ENCODE measurements at places on chromosomes 7 and 10. TPM values are rescaled to one million over a fixed set of nuclear protein-coding genes. Genes with fewer than 3 reads are reported as not detected.

VAX1 gene
- total RNA-seq = 0.97 TPM

LIPK gene
- total RNA-seq = not detected

EEPD1 gene
- 56.9 TPM for total RNA-seq

ZNF25 gene
- total RNA-seq = 1.6 TPM

GHITM gene
- 199 TPM for total RNA-seq

TDRD1 gene
- not detected for total RNA-seq

TOMM7 gene
- total RNA-seq = 415 TPM

INTS1 gene
- 54.7 TPM for total RNA-seq

NXPH1 gene
- total RNA-seq = not detected

IMPDH1 gene
- total RNA-seq = 134 TPM

NRG3 gene
- not detected for total RNA-seq

ADIRF gene
- total RNA-seq = not detected

ANTXRL gene
- 0.39 TPM for total RNA-seq
